ENCODE measurements at places on chromosomes 6 and 20. TPM values are rescaled to one million over a fixed set of nuclear protein-coding genes. Genes with fewer than 3 reads are reported as not detected.

The SLC13A3 gene
- 0.19 TPM for total RNA-seq

DNA sequence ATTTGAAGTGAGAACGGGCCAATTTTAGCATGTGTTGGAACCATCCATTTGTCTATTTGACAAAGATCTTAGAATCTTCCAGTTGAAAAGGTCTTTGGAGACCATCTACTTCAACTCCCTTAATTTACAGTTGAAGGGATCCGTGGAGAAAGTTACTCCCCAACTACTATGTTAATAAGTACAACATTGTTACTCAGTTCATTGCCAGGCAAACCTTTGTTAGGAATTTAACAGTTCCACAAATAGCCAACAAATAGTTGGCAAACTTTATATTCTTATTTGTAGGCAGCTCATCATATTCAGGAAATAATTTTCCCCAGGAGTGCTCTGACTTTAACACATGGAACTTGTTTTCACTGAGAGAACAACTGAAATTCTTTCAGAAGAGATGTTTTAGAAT is 81.0 kb upstream of the FLRT3 start:
- DNase-seq = no peak

DNA sequence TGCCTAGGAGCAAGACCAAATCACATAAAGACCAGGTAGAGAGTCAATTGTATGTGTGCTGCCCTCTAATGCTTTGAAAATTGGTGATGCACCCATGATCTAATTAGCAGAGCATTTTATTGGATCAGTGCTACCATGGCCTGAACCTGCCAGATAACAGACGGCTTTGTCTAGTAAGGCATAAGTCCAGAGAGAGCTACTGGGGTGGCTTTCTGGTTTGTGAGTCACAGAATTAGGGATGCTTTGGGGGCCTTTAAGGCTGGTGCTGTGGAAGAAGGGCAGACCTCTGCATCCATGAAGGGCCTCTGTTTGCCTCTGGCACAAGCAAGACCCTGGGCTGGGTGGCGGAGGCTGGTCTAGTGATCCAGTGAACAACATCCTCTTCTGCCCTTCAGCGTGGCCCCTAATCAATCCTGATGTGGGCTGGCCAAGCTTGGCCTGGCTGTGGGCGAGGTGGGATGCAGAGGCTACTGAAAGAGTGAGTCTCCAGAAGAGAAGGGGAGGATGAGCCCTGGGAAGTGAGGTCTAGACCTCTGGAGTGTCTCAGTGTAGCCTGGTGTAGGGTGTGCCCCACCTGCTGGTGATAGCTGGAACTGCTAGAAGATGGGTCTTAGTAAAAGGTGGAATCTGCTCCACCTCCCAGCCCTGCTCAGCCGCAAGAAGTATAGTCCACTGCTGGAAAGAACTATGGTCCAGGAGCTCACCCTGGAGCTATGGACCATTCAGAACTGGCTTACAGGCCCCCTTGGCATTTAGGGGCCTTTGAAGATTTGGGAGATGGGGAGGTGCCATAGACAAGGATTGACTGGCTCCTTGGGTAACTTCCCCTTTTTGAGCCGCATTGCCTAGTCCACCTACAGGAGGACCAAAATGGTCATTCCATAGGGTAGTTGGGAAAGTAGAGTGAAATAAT is 36.7 kb upstream of the AAR2 start:
- peak; percentile 81 for DNase-seq

DNA sequence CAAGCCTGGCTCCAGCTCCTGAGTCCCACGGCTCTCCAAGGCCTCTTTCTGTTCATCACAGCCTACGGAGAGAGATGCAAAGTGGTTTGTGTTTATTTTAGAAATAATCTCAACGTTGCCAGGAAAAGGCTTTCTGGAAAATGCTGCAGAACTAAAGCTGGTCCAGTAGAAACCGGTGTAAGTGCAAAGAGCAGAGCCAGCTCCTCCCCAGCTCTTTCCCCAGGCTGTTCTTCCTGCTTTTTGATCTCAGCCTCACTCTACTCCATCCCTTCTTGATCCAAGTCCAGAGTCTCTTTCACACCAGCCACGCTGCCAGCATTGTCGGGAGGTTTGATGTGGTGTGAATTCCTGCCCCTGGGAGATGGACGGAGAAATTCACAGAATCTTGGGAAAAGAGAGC is 69.8 kb downstream of the TMEM170B start:
- DNase-seq = no peak

The DACT2 gene
- 0.91 TPM for total RNA-seq

The PKIB gene
- 0.47 TPM for total RNA-seq

- no peak for DNase-seq
Observed at GRCh38 chr6:37868447-37868825, 48.9 kb downstream of the ZFAND3 start.

The SNAP91 gene
- not detected for total RNA-seq

The TMEM200A gene
- total RNA-seq = 5.0 TPM

- no peak for DNase-seq
Observed at GRCh38 chr6:26306232-26306631, 58.8 kb upstream of the BTN3A2 start.

DNA sequence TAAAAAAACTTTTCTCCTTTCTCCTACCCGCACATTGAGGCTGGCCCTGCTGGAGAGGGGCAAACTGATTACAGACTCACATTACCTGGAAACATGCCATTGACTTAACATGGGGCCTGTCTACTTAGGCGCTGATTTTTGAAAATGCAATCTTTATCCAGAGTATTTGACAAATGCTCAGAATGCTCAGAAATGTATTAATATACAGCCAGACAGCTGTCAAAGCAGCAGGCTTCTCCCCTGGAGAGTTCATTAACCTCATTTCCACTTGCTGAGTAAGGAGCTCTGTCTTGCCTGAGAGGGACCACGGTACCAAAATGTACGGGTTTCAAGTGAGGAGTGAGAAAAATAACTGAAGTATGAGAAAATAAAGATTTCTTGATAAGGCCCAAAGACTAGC is 95.7 kb downstream of the PAX1 start:
- no peak for DNase-seq

DNA sequence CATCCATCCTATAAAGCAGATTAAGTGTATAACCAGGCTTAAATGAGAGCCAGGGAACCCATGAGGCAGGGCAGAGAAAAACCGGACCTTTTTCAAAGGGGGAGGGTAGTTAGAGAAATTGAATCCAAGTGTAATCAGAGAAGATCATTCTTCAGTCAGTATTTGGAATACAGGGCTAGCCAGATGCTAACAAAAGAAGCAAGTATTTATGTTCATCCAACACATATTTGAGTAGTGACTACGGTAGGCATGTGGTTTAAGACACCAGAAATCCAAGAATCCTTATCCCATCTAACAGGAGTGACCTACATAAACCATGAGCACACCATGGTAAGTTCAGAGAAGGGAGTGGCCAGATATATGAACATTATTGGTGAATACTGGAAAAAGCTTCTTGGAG is 46.8 kb upstream of the FAM83C start:
- no peak for DNase-seq

The PHACTR1 gene
- 0.73 TPM for total RNA-seq

GRCh38 chr20:33753143-33753542 is 21.3 kb downstream of the ZNF341 start:
- no peak for DNase-seq

DNA sequence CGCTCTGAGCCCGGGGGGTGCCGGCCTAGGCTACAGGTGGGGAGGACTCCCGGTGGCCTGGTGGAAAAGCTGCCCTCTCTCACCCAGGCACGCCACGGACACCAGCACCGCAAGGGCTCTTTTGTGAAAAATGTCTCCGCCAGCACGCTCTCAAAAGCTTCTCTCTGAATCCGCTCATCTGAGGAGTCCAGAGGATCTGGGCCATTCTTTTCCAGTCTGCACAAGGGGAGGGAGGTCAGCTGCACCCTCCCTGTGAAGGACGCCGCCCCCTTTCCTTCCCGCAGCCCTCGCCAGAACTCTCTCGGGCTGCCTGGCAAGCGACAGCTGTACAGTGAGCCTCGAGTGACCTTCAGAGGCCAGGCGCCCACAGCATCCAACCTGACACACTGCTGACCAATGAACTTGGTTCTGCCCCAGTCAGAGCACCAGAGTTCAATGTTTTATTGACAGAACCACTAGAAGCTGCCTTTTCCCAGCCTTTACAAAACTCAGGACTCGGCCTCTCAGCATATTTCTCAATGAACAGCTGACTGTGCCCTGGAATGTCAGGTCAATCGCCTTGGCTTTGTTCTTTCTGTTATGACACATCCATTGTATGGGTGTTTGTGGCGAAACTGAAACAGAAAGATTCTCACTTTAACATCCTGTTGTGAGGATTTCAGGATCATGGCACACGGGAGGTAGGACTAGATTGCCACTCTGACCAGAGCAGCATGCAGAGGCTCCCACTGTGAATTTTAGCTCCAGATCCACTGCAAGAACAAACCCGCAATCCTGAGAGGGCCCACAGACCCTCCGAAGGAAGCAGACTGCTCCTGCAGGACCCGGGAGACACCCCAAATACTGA is 26.7 kb downstream of the SERPINB9 start:
- DNase-seq = no peak

The APOM gene
- 3.7 TPM for total RNA-seq

The LY6G6C gene
- not detected for total RNA-seq

The CST2 gene
- total RNA-seq = not detected

DNA sequence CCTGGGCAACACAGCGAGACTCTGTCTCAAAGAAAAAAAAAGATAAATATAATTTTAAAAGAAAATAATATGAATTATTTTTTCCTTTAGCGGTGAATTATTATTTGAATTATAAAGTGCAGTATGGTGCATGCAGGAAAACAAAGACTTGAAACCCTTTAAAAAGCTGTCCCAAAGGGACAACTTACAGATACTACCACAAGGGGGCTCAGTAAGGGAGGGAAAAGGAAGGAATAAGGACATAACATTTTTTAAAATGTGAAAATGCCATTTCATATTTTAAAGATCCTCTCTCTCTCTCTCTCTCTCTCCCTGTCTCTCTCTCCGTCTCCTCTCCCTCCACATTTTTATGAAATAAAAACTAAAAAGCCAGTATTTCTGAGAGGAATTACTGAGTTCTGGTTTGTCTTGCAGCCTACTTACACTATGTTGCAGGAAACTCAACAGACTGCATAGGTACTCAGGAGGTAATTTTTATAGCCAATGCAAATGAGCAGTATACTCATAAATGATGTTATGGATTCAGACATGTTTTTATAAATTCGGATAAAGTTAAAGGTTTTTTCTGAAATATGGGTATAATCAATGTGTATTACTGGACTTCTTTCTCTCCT is 455.0 kb upstream of the GJE1 start:
- no peak for DNase-seq

DNA sequence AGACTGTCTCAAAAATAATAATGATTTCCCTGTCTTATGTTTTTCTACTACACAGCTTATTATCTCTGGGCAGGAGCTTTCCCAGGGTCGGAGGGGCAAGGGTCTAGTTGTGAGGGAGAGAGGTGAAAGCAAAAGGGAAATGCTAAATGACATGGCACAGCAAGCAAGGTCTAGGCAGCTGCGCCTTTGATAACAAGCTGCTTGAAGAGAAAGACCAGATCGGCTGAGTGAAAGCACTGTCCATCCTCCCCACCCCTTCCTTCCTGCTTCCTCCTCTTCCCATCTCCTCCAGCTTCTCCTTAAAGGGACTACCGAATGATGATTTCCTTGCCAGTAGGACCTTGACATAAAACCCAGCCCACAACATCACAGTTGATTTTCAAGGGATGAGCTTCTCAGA is 158.1 kb upstream of the AKAP12 start:
- no peak for DNase-seq

GRCh38 chr6:168155821-168156741 is 77.1 kb upstream of the FRMD1 start:
- no peak for DNase-seq

The RSPO4 gene
- not detected for total RNA-seq

The LRRN4 gene
- not detected for total RNA-seq

The TBXT gene
- total RNA-seq = not detected

DNA sequence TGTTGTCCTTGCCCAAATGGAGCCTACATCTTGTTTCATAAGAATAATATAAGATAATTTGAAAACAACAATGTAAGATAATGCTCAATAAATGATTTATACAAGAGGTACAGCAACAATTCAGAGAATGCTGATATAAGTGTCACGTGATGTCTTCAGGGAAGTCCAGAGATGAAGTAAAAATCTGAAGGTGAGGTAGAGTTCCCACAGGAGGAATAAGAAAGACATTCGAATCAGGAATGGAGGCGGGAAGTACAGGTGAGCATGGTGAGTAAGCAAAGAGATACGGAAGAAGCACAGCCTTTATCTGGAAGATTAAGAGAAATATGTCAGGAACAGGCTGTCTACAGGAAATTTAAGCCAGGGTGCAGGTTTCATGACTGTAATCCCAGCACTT is 165.9 kb upstream of the MARCKS start:
- no peak for DNase-seq

The ELOVL2 gene
- total RNA-seq = not detected

GRCh38 chr6:4405621-4406212 is 270.3 kb upstream of the ECI2 start:
- no peak for DNase-seq

The SLC22A2 gene
- total RNA-seq = not detected

GRCh38 chr20:8183526-8183925 is 51.5 kb downstream of the PLCB1 start:
- DNase-seq = no peak

DNA sequence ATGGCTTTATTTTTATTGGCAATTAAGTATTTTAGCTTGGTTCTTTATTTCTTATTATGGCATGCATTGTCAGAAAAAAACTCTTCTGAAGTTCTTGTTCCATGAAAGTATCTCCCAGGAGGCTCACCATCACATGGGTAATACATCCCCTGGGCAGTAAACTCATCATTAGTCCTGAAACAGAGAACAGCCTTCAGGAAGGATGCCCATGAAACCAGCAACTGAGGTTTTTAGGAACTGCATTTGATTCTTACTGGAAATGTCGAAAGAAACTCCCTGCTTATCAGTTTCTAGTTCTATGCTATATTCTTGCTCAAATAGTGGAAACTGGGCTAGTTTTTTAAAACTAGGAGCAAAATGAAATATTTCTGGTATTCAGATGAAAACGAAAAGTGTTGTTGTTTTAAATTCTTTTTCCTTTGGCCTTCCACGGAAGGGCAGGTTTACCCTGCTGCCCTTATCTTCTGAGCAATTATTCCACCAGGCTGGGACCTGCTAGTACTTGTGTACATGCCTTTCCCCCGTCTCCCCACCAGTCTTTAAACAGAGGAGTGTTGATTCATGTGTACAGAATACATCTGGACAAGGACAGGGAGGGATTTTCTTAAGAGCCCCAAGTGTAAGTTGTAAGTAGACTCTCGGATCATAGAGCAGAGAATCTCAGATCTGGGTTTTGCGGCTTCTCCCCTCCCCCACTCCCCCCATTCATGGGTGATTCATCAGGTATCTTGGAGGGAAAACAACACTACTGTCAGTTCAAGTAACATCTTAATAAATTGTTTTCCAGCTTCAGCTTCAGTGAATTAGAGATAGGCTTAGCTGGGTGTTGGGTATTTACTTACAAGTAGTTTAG is 81.5 kb downstream of the RTN4IP1 start:
- DNase-seq = no peak

All from activated CD8-positive, alpha-beta memory T cell treated with anti-CD3 and anti-CD28 coated beads, Interleukin-2, amount 10 ng/mL, durations not matched to agents 7 days and 5 days (primary cell).